ENCODE measurements at places on chromosomes 3 and 15.

DNA sequence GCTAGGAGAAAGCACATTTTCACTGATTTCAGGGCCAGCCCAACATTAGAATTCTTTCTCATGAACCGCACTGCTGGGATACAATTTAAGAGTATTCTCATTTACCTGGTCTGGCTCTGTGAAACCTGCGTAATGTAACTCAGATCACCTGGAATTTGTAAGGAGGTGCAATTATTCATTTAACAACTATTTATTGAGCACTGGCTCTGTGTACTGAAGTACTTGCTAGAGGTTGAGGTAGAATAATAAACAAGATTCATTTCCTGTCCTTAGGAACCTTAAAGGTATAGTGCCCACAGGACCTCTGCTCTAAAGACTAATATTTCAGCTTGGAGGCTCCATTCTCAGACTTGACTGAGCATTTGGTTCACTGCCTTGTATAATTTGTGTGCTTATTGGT, 242.2 kb upstream of the ZPLD1 start:
- no peak for DNase-seq

GRCh38 chr3:73043414-73043813, 18.0 kb upstream of the EBLN2 start:
- no peak for DNase-seq

DNA sequence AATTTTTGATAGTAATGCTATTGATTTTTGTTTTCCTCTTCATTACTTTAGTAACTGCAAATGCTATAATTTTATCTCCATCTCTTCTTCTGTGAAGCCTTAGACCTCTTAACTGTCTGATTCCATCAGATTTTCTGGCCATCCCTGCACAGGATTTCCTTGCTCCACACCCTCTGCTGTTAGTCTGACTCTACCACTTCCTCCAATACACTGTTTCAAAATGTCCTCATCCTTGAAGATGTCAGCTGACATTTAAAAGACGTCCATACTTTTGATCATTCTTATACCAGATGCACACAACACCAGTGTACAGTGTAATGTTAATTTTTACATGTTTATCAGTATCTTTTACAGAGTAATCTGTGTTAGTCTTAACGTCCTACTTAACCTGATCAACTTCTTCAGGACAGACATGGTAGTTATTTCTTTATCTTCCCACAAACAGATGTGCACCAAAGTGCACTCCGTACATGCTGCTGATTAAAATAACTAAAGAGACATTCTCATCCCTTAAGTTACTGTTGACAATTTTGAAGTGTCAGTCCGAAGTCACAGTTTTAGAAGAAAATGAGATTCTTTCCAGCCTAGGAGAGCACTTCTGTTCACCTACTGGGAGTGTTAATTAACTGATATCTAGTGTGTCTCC, 102.4 kb upstream of the RASGRP1 start:
- DNase-seq, result no peak

DNA sequence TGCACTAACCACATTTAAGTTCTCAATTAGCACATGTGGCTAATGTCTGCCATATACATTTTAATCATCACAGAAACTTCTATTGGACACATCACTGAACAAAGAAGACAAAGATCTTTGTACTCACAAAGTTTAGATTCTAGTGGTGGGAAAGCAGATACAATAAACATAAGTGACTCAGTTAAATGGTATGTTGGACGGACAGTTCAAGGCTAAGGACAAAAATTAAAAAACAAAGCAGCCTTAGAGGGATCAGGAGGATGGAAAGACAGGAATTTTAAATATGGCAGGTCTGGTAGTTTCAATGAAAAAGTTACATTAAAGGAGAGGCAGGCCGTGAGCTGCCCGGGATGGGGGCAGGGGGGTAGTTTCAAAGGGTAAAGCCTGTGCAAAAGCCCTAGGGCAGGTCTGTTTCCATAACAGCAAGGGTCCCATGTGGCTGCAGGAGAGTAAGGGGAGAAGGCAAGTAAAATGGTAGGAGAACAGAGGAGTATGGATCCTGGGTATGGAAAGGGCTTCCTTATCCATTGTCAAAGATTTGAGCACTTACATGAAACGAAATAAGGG, 220.7 kb downstream of the FHIT start:
- DNase-seq, result no peak

DNA sequence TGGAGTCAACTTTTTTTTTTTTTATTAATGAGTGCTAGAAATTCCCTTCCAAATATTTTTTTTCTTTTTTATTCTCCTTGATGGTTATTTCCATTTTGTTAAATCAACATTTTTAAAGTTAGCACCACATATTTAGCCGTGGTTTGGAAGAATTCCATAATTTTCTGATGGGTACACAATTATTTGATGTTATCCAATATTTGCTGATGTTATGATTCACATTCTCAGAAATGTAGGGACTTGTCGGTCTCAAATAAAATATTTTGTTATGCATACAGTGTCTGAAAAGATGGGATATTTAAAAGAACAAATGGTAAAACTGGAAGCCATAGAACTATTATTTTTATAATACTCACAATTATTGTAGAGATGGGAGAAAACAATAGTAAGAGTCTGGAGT, 911.5 kb upstream of the GBE1 start:
- no peak for DNase-seq

DNA sequence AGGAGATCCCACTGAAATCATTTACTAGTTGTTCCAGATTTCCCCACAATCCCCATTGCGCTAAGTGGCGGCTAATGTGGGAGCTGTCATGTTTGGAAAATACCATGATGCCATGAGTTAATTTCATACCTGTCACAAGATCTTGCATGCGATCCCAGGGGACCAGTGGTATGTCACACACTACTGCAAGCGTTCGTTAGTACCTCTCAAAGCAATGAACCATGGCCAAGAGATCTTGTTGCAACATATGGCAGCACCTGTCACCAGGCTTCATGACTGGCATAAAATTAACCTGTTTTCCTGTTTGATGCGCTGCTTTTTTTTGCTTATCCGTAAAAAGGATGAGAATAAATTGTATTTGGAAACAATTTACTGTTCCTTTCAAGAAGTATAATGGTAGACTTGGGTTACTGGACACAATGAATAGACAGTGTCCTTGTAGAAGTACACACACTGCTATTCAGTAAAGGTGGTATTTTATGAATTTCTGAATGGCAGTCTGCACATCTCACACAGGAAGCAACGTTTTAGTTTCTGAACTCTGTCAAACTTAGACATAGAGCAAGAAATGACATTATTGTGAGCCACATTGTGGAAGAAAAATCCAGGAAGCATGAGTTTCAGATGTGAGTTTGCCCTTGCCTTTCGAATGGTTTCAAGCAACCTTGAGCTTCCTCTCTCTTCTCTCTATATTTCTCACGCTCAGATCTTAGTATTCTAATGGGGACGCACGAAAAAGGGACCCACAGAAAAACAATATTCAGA, 81.9 kb downstream of the CHL1 start:
- peak; percentile 0 for DNase-seq

DNA sequence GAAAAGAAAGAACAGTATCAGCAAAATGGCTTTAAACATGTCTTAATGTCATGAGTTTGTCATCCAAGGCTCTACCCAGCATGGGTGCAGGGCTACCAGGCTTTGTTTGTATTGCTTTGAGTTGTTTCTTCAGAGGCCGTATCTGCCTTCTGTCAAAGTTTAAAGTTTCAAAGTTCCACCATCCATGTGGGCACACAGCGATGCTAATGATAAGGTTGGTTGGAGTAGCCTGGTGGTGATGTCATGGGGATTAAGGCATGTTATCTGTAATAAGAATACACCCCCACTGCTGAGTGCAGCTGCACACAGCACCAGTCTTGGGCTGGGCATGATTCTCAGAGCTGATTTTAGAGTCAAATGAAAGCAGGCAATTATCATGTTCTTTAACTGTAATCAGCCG, 72.0 kb upstream of the LRTM1 start:
- DNase-seq, result no peak
